ENCODE measurements at places on chromosomes 7 and 10. TPM values are rescaled to one million over a fixed set of nuclear protein-coding genes. Genes with fewer than 3 reads are reported as not detected.

GRCh38 chr7:2299131-2299829 lies 15.0 kb downstream of the SNX8 start:
- DNase-seq = no peak

- DNase-seq = no peak
These were observed 32.7 kb downstream of the DOCK4 start for GRCh38 chr7:112173568-112173905.

DNA sequence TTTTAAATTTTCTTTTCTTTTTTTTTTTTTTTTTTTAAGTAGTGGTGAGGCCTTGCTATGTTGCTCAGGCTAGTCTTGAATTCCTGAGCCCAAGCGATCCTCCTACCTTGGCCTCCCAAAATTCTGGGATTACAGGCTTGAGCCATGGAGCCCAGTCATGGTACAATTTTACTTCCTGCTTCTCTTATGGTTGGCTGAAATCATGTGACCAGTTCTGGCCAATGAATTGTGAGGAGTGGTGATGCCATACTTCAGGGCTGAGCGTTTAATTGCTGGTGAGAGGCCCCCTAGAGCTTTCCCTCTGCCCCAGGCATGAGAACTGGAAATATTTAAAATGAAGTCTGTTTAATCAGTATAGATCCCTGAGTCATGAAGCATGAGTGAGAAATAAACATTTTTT lies 22.2 kb upstream of the BAIAP2L1 start:
- DNase-seq = no peak

- DNase-seq = no peak
These were observed 23.1 kb downstream of the GBF1 start for GRCh38 chr10:102268375-102268888.

DNA sequence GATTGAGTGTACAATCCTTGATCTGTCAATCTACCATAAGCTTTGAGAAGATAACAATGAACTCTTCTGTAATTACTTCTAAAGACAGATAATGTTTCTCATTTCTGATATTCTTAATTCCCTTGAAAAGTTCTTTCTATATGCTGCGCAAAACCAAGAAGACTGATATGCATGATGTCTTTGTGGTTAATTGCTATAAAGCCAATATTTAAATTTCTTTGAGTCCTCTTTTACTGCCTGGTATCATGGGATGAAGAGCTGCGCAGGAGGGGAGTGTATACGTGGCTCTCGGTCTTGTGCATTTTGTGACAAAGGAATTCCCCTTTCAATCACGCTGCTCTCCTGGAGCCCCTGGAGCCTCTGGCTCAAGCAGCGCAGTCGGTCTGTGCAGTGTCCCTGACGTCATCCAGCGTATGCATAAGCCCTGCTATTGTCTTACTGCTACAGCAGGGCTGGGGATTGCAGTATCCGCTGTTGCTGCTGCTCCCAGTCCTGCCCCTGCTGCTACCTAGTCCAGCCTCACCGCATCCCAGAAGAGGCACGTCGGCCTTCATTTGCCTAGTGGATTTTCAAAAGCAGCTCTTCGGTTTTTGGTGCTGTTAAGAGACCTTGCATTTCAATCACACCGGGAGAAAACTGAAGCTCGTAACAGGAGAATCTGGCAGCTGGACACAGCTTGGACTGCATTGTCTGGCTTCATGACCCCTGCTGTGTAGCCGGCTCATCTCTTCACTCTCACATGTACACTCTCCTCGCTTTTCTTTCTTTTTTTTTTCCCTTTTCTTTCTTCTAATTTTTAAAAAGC lies 66.7 kb downstream of the ST7 start:
- DNase-seq = peak; percentile 69

DNA sequence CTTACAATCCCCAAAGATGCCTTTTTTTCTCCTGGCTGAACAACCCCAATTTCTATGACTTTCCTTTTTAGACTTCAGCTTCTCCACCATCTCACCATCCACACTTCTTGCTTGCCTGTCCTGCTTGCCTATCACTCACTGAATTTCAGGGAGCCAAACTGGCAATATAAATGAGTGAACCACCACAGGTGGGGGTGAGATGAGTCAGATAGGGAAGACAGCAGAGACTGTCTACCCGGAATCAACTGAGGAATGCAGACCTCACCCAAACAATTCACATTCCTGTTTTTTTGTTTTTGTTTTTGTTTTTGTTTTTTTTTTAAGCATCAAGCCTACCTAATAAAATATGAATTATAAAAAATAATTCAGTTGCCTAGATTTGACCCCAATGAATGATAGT lies 273.8 kb downstream of the NRG3 start:
- DNase-seq = no peak

- no peak for DNase-seq
These were observed 806.8 kb downstream of the GRM8 start for GRCh38 chr7:126445991-126446390.

DNA sequence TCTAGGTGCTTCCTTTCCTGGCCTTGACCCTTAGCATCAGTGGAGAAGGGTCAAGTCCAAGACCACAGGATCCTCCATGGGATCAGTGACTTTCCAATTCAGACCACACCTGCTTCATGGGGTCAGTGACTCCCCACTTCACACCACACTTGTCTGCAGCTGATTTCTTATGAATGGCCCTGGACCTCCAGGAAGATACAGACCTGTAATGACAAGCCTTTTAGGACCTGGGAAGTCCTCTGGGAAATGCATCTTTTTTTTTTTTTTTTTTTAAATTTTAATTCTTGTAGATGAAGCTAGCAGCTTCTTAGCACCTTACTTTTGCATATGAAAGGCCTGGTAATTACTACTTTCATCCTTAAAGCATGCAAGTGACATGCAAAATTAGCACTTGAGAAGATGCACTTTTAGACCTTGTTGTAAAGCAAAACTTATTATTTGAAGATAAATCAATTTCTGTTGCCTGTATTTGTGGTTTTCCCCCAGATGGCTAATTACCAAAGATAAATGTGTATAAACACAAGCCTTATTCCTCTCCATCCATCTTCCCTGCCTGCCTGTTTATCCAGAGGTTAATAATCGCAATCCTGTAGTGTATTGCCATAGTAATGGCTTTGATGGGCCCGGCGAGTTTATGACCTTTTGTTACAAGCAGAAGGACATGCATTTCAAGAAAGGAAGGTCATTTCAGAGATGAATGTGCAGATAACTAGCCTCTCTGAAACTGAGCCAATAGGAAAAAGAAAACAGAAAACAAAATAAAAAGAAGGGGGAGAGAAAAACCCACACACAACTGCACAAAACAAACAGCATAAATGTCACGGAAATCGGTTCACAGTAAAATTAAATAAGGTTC lies 1018.7 kb downstream of the TYW1 start:
- DNase-seq = peak; percentile 64

- no peak for DNase-seq
These were observed 33.3 kb upstream of the TM9SF3 start for GRCh38 chr10:96619796-96620773.

DNA sequence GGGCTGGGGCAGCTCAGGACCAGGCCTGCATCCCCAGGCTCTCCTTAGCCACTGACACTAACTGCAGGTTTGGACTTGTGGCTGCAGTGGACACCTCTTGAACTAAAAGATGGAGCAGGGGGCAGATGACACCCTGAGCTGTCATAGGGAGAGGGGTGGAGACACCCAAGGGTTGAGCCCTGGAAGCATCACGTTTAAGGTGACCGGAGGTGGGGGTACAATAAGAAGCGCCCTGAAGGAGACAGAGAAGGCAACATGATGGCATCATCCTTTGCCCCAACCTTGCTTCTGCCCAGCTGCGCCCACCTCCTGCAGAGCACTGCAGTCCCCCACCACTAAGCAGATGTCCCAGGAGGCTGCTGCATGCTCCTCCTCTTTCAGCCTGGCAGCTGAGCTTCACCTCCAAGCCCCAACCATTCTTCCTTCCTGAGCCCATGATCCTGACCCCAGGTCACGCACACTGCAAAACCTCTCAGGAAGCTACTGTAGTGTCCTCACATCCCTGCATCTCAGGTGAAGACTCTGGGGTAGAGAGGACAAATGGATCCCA lies 25.5 kb downstream of the OGDHL start:
- DNase-seq = no peak

DNA sequence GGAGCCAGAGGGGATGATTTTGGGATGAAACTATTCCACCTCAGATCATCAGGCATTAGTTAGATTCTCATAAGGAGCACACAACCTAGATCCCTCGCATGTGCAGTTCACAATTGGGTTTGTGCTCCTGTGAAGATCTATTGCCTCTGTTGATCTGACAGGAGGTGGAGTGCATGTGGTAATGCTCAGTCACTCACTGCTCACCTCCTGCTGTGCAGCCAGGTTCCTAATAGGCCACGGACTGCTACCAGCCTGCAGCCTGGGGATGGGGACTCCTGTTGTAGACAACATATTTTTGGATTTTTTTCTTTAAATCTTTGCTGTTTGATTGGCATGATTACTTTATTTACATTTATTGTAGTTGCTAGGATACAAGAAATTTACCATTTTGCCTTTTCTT lies 765.0 kb downstream of the INHBA start:
- DNase-seq = no peak

DNA sequence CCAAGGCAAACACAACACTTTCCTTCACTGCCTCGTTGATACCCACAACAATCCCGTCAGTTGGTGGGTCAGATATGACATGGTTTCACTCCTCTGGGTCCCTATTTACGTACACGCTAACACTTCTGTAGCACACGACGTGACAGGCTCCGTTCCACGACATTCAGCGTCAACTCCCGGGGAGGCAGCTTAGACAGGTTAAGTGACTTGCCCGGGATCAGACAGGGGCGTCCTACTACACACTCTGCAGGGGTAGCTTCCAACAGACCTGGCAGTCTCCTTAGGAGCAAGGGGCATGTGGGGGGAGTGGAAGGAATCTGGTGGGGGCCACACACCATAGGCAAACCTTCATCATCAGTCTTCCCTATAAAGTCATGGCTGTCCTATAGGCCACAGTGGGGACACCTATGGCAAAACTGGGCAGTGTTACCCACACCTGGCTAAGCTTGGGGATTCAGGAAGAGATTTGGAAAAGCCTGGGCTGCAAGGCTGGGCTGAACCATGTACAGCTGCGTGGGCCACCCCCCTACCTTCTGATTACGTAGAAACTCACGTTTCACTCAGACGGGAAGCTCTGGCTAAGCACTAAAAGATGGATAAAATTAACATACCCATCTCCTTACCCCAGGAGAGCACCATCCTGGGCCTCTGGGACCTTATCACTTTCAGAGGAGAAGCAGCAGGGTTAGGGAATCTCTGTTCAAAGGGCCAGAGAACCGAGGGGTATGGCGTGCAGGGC lies 2.0 kb downstream of the TYSND1 start:
- DNase-seq = no peak

DNA sequence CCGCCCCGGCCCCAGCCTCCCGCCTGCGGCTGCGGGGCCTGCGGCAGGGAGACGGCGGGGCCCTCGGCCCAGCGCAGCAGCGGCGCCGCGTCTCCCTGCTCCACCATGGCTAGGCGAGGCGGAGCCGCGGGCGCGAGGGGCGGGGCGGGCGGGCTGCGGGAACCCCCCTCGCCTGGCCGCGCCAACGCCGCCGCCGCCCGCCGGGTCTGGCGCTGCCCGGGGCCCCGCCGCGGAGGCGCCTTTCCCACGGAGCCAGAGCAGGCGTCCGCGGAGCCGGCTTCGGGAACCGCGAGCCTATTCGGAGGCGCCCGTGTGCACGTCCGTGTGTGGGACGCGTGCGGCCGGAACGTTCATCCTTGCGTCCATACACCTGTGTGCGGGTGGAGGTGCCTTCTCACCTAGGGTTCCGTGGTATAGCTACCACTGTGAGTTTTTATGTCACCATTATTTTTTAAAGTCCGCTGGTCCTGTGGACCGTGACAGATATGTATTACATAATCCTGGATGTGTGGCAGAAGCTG lies at the start of gene DENND11:
Gene DENND11, minus strand, starts transcription at position 120 of the 521 bp plus-strand sequence. Its CDS starts 13 bp downstream, at position 107.
- DNase-seq = no peak

DNA sequence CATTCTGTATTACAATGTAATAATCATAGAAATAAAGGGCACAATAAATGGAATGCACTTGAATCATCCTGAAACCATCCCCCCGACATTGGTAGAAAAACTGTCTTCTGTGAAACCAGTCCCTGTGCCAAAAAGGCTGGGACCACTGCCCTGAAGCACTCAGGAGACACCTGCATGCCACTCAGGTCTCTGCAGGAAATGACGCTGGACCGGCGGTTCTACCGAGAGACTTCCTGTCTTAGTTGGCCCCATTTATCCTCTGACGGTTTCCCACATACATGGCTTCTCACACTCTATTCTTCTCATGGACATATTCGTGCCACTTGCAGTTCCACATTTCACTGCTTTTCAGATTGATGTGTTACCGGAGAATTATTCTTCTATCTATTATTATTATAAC lies 617.5 kb downstream of the SDK1 start:
- no peak for DNase-seq

GRCh38 chr7:127874951-127875608 lies 156.2 kb downstream of the LRRC4 start:
- DNase-seq = no peak

DNA sequence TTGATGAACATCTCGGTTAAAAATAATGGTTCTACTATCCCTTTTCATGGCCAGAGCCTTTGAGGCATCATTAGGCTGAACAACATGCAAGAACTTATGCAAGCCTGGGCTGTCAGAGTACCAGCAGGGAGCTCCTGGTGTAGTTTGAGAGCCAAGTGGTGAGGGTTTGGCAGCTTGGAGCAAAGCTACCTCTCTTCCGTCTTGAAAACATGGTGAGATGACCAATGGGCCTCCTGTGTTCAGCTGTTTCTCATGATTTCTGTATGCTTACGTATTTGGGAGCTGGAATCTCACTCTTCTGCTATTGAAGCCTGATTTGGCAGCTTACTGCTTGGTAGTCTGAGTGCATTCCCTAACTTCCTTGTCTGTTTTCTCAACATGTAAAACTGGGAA lies 150.4 kb downstream of the CXCL12 start:
- DNase-seq = no peak

AGR2 gene
- 61.9 TPM for polyA plus RNA-seq

THSD7A gene
- polyA plus RNA-seq = 84.2 TPM

HOXA5 gene
- 82.4 TPM for polyA plus RNA-seq

CYP2C19 gene
- polyA plus RNA-seq = not detected

SHOC2 gene
- polyA plus RNA-seq = 44.4 TPM

MOSPD3 gene
- polyA plus RNA-seq = 26.9 TPM

POLL gene
- 33.7 TPM for polyA plus RNA-seq

NCOA4 gene
- 192 TPM for polyA plus RNA-seq
